ENCODE measurements at places on chromosomes 13 and 19. TPM values are rescaled to one million over a fixed set of nuclear protein-coding genes. Genes with fewer than 3 reads are reported as not detected.

DNA sequence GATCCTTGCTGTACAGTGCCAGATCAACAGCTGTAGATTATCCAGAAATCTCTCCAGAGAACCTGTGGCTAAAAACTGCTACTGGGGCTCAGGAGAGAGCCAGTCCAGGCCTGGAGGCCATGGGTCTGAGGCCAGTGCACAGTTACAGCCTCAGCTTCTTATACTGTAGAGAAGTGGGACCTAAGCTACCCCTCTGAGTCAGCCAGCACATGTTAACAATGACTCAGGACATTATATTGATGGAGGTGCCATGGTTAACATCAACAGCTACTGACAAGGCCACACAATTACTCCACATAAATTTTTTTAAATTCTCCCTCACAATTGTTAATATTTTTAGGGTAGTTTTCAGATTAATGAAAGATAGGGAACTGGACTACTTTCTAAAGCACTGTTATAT lies 138.5 kb downstream of the RBM26 start:
- DNase-seq: no peak

TNNT1 gene
- total RNA-seq: 1.1 TPM

DNA sequence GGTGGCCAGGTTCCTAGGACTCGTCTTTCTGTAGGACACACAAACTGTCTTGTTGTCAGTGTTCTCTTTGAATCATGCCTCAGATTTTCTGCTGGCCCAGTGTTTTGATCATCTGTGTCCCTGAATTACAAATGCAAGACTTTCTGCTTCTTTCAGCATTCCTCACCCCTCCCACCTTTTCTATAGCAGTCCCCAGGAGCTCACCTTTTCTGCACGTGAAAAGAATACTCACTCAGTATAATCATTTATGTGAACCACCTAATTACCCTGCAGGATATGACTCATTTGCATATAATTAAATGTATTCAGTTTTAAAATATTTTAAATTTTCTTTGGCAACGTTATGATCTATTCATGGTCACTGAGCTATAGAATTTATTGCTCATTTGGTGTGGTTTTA lies 389.2 kb downstream of the ITGBL1 start:
- no peak for DNase-seq

KLK2 gene
- total RNA-seq: not detected

GRCh38 chr19:4197625-4198466 lies 15.4 kb downstream of the ANKRD24 start:
- DNase-seq: no peak

DNA sequence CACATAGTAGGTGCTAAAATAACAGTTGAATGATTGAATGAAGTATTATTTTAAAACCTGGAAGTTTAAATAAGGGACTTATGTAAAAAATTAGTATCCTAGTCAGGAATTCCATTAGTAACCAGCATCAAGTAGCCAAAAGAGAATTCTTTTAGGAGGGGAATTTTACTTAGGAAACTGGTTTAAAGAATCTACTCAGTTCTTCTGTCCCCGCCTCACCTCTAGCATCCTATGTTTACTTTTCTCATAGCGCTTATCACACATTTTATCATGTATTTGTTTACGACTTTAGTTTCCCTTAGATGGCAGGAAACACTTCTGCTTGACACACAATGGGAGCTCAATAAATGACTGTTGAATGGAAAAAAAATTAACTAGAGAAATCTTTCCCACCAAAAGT lies 229.0 kb downstream of the KLF5 start:
- DNase-seq: no peak

DNA sequence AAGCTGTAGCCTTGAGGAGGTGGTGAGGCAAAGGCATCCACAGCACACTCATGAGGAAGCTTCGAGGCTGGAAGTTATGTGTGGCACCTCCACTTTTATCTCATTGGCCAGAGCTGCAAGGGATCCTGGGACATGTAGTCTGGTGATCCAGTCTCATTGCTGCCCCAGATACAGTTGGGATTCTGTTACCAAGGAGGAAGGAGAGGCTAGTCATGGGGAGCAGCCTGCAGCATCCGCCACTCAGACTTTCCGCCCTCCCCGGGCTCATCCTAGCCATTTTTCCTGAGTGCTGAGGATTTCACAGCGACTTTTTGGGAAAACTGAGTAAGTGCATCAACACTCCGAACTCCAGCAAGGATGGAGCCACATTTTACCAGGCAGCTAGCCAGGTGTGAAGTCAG lies 74.4 kb downstream of the DPF1 start:
- DNase-seq: no peak

Data from neural crest cell (in vitro differentiated cells).